Retinal pigment epithelial cell (primary cell): ENCODE measurements at places on chromosomes 12 and 14.

GRCh38 chr14:64119500-64119899 is 174.7 kb downstream of the ESR2 start:
- DNase-seq, result no peak

DNA sequence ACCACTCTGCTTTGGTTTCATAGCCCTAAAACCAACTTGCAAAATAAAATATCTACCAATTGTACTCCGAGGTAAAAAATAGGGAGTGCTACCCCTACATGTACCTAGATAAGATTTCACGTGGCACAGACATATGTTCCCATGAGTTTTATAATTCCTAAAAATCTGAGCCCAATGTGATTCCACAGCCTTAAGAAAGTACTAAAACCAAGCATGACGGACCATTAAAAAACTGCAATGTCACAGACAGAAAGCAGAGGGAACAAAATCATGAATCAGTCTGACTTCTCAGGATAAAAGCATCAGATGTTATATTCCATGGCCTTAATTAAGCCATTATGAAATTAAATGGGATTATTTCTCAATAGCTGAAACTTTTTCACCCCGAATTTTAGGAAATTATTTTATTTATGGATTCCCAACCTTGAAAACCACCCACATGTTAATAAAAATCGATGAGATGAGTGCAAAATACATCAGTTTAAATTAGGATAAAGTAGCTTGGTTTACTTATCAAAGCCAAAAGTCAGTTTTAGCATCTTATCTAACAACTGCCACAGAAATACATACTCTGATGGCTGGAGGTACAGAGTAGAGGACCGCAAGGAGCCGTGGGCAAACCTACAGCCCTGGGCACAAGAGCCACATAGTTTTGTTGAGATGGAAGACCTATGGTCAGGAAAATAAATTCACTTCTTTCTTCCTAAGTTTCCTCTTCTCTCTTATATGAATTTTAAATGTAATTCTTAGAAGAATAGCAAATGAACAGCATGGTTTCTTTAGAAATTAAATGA is 4.5 kb downstream of the ITPR2 start:
- no peak for DNase-seq

GRCh38 chr12:122348505-122348904 is 74.0 kb downstream of the CLIP1 start:
- DNase-seq, result no peak

DNA sequence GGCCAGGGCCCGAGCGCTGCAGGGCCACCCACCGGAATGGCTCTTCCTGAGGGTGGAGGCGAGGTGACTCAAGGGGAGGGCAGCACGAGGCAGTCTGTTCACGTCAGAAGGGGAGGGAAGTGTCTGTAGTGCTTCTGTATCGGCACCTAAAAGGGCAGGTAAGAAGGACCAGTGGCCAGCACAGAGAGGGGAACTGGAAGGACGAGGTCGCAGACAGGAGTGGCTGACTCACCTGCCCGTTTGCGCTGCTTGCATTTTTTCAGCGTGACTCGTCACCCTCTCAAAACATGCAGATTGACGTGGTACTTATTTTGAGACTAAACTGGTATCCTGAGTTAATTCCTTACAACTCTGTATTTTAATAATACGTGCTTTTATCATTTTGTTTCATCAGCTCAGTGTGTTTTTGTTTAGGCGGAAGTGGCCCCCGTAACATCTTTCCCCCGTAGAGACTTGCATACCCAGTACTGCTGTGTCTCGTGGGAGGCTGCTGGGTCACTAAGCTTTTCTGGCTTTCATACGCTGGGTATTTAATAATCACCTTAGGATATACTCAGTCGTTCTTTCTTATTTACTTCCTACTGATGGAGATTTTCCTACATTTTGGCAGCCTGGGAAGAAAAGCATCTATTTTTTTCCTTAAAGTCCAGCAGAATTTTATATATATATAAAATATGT is 26.4 kb downstream of the SFSWAP start:
- peak; percentile 32 for DNase-seq

DNA sequence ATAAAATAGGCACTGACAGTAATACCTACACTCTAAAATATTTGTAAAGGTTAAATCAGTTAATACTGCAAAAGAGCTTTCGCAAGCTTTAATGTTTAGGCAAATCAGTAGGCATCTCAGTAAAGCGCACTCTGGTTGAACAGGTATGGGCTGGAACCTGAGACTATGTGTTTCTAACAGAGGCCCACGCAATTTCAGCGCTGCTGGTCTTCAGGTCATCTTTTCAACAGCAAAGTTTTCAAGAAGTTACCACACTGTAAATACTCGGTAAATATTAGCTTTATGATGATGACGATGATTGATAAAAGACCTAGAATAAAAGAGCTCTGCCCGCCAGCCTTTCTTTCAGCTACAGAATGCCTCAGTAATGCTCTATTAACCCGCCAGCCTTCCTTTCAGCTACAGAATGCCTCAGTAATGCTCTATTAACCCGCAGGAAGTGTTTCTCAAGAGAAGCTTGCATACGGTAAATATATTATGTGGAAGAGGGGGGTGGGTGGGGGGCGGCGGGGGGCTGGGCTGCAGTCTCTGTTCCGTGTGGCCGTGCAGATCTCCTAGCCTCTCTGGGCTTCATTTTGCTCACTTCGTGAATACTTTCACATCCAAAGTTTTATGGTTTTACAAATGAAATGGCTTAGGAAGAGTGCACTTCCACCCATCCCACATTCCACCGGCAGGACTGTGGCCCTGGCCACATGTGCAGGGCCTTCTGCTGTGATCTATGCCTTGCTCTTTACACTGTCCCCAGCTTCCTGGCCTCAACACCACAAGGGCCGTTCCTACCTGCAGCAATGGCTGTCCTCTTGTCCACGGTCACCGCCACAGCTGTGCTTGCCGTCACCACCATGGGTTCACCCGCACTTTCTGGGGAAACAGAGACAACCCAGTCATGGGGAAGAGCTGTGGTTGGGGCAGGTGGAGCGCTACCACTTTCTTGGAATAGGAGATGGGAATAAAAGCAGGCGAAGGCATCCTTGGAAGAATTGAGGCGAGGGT is 19.9 kb downstream of the LRTM2 start:
- no peak for DNase-seq

DNA sequence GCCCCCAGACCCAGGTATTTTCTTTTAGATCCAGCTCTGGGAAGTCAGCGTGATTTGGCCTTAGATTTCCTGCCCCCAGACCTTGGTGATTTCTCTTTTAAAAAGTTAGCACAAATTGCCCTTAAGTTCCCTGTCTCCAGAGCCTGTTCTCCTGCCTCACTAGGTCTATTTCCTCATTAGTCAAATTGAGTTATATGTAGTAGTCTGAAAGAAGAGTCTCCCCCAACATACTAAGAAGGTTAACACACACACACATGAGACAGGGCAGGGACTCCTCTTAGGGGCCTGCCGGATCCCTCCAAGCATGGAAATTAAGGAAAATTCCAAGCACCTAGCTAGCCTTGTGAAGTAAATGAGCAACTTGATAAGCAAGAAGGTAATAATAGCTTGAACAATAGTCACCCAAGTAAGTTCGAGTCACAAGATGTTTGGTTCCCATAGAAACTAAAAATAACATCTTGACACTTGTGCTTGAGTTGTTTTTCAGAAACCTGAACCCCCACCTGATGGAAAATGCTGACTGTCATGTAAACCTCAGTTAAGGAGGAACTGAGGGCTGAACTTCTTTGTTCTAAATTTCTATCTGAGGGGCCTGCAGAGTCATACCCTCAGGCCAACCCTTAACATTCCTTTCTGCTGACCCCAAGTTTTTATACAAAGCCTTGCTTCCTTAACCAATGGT is 51.6 kb downstream of the CAND1 start:
- peak; percentile 5 for DNase-seq

- no peak for DNase-seq
Observed at GRCh38 chr12:54933376-54933775, 51.2 kb downstream of the TESPA1 start.

DNA sequence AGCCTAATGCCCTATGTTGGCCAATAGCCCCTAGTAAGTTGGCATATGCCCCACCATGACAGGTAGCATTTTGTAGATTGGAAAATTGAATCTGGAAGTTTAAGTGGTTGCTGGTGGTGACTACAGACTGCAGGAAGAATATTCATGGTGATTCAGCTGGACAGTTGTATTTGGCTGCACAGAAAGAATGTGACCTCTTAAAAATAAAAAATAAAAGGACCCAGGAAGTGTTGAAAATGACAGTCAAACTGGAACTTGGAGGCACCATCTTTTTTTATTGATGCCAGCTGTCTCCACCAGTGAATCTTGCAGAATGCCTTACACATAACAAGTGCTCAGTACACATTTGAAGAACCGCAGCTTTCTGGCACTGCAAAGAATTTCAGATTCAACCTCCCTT is 73.9 kb downstream of the PRMT8 start:
- DNase-seq, result no peak

DNA sequence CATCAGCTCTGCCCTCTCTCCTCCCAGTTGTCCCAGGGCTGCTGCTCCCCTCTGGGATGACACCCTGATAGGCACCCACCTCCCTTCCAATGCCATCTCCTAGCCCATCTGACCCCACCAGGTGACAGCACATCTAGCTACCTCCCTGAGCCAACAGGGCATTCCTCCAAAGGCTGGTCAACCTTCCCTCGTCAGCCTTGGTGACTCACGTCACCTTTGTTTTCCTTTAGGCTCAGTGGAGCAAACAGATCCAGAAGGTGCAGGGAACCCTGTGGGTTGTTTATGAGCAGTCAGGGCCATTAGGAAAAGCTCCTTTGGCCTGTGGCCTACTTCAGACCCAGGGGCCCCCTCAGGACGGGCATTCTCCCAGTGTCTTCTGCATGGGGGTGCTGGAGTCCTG is 32.4 kb downstream of the PIGH start:
- peak; percentile 34 for DNase-seq

DNA sequence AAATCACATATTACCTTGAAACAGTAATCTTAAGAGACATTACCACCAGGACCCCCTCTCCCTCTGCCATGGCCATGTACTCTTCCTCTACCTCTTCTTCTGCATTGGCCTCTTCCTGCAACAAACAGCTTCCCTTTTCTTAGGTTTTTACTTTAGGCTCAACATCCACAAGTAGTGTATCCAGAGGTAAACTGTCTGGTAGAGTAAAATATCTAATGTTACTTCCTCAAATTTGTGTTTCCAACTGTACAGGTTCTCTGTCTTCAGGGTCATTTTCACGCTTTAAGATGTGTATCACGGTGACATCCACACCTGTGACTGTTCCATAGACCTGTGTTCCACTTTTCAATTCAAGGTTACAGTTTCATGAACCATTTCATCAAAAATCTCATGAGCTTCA is 13.4 kb downstream of the CDK17 start:
- no peak for DNase-seq

- peak; percentile 2 for DNase-seq
Observed at GRCh38 chr14:70359076-70359424, 433 bp downstream of the COX16 start.

- no peak for DNase-seq
Observed at GRCh38 chr14:56844406-56845002, 34.2 kb upstream of the OTX2 start.

DNA sequence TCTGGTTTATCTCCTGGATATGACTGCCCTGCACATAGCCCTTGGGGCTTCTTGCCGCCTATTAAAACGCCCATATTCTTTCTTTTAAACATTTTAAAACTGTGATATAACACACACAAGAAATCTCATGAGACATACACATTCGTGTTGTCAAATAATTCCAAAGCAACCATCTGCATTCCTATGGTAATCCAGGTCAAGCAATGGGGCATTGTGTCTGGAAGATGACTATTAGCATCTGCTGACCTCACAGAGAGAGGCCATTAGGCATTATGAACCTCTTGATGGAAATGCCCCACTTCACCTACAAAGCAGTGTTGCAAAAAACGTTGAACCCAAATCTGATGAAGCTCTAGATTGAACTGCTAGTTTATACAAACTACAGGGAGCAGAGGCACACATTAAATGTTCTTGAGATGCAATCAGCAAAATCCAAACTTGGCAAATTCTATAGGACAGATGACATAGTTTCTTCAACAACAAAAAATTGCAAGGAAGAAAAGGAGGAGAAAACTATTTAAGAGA is 513.8 kb upstream of the CCDC196 start:
- DNase-seq, result no peak

- no peak for DNase-seq
Observed at GRCh38 chr14:94473666-94474410, 2.2 kb downstream of the SERPINA9 start.

GRCh38 chr14:48350971-48351370 is 675.6 kb upstream of the MDGA2 start:
- no peak for DNase-seq

GRCh38 chr14:97164021-97164420 is 366.8 kb downstream of the VRK1 start:
- DNase-seq, result no peak

DNA sequence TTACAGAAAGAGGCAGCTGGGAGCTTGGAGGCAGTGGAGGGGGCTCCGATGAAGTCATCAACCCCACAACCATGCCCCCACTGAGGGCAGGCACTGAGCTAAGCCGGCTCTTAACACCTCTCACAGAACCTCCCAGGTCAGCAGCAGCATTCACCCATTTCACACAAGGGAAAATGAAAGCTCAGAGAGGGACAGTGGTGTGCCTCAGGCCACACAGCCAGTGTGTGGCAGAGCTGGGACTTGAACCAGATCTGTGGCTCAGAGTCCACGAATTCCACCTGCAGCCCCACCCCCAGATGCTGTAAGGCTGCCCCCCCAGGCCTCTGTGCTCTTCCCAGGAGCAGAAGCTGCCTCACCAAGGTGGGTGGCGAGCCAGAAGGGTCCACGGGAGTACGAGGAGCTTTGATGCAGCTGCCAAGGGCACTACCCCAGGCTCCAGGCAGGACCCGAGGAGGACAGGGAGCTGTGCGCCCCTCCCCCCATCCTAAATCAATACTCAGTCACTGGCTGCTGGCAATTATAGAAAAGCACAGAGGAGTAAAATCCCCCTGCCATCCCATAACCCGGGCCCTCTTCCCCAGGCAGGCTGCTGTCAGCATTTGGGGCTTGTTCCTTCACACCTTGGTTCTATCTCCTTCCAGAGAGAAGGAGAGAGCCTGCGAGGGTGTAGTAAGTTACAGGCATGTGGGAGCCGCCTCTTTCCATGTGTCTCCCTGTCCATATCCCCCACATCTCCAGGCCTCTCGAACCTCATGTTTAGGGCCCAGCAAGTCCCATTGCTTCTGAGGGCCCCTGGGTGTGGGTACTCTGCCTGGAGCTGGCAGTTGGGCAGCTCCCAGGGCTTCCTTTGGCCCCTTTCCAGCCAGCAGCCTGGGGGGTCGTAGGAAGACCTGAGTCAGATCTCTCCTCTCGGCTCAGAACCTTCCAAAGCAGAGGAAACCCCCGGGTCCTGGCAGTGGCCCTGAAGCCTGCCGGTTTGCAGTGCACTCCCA is 47.6 kb downstream of the FAM222A start:
- no peak for DNase-seq

DNA sequence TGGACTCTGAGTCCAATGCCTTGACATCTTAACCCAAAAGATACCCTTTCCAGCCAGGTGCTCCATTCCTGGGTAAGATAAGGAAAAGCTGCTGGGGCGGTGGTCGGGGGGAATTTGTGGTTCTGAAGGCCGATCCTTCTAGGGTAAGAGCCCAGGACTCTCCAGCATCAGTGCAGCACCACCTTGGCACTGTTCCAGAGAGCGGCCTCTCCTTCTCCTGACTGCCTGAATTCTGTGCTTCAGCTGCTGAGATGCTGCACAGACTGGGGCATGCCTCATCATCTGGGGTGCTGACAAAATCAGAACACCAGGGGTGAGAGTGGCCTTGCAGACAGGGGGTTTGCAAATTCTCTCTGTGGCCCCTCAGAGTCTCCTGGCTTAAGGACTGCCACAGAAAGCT is 87.5 kb downstream of the SPTB start:
- DNase-seq, result no peak
